Kidney (tissue), 22 donors: ENCODE measurements at places on chromosomes 11 and 22.
A peak's percentile ranks its signal among the peaks of the same experiment; 100 is the strongest.

DNA sequence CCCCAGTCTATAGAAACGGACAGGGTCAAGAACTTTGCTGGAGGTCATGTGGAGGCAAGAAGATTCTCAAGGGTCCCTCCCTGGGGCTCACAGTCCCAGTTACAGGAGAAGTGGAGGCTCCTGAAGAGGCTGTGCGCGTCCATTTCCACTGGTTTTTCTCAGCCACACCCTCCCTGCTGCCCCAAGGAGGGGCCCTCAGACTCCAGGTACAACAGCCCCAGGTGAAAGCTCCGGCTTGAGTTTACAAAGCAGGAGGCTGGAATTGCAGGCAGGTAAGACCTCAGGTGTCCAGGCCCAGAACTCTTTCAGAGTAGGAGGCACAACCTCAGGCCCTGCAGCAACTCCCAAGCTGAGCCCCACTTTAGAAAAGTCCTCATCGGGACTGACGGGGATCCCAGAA lies 3.1 kb downstream of the SHANK2 start:
- H3K36me3 ChIP-seq, result no peaks in the 10 kb centered on the region
- H3K27me3 ChIP-seq, result no peaks in the 10 kb centered on the region
- H3K27ac ChIP-seq, result no peak overlapping the region
- DNase-seq, result no peak
- no peak overlapping the region for H3K4me3 ChIP-seq
- H3K4me1 ChIP-seq, result no peaks in the 10 kb centered on the region

GRCh38 chr11:2997406-2997805 lies 5.3 kb upstream of the NAP1L4 start:
- H3K36me3 ChIP-seq, result peaks cover under 1% of the 10 kb centered on the region
- H3K27ac ChIP-seq, result no peak overlapping the region
- no peaks in the 10 kb centered on the region for H3K27me3 ChIP-seq
- peaks cover 29% of the 10 kb centered on the region for H3K4me1 ChIP-seq

DNA sequence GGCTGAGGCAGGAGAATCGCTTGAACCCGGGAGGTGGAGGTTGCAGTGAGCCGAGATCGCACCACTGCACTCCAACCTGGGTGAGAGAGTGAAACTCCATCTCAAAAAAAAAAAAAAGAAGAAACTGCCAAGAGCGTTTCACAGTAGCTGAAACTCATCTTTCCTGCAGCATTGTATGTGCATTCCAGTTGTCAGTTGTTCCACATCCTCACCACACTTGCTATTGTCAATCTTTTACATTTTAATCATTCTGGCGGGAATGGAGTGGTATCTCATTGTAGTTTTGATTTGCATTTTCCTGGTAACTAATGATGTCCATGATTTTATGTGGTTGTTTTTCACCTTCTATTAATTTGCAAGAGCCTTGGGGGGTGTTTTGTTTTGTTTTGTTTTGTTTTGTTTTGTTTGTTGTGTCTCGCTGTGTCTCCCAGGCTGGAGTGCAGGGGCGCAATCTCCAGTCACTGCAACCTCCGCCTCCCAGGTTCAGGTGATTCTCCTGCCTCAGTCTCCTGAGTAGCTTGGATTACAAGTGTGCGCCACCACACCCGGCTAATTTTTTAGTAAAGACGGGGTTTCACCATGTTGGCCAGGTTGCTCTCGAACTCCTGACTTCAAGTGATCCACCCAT lies 8.1 kb upstream of the GNB1L start:
- no peaks in the 10 kb centered on the region for H3K4me1 ChIP-seq
- no peaks in the 10 kb centered on the region for H3K36me3 ChIP-seq
- no peak overlapping the region for H3K4me3 ChIP-seq
- H3K27ac ChIP-seq, result no peak overlapping the region
- no peak for DNase-seq

GRCh38 chr11:105609832-105610781 lies at the start of gene GRIA4:
Gene GRIA4, plus strand, starts transcription at chr11:105610073. Its CDS starts 925 bp downstream, at chr11:105610998.
- H3K4me3 ChIP-seq, result peak within 1 kb of the TSS; percentile 44
- H3K27me3 ChIP-seq, result peaks cover 19% of the 10 kb centered on the region
- no peaks in the 10 kb centered on the region for H3K4me1 ChIP-seq
- no peaks in the 10 kb centered on the region for H3K36me3 ChIP-seq

- peak; percentile 41 for DNase-seq
- no peak overlapping the region for H3K4me3 ChIP-seq
- no peaks in the 10 kb centered on the region for H3K27me3 ChIP-seq
- H3K36me3 ChIP-seq, result no peaks in the 10 kb centered on the region
These were observed 9.4 kb upstream of the FADD start for GRCh38 chr11:70193411-70194292.

GRCh38 chr11:82907371-82907770 lies 5.8 kb downstream of the DDIAS start:
- no peak overlapping the region for H3K27ac ChIP-seq
- no peaks in the 10 kb centered on the region for H3K27me3 ChIP-seq
- H3K4me3 ChIP-seq, result no peak overlapping the region
- H3K4me1 ChIP-seq, result no peaks in the 10 kb centered on the region
- DNase-seq, result no peak

GRCh38 chr11:75341612-75342011 lies 9.8 kb downstream of the ARRB1 start:
- DNase-seq, result no peak
- H3K27ac ChIP-seq, result peak overlapping the region; percentile 64
- peaks cover 42% of the 10 kb centered on the region for H3K4me1 ChIP-seq
- no peaks in the 10 kb centered on the region for H3K27me3 ChIP-seq
- no peaks in the 10 kb centered on the region for H3K36me3 ChIP-seq
- no peak overlapping the region for H3K4me3 ChIP-seq

- H3K27me3 ChIP-seq, result no peaks in the 10 kb centered on the region
- no peak overlapping the region for H3K4me3 ChIP-seq
- no peak overlapping the region for H3K27ac ChIP-seq
- peaks cover 6% of the 10 kb centered on the region for H3K4me1 ChIP-seq
- no peaks in the 10 kb centered on the region for H3K36me3 ChIP-seq
These were observed 15.8 kb downstream of the EPS8L2 start for GRCh38 chr11:721741-722345.

- DNase-seq, result peak; percentile 73
- peaks cover 3% of the 10 kb centered on the region for H3K36me3 ChIP-seq
- no peaks in the 10 kb centered on the region for H3K27me3 ChIP-seq
- no peaks in the 10 kb centered on the region for H3K4me1 ChIP-seq
- no peak overlapping the region for H3K27ac ChIP-seq
These were observed 29.7 kb downstream of the FAM83F start for GRCh38 chr22:40024201-40025061.

DNA sequence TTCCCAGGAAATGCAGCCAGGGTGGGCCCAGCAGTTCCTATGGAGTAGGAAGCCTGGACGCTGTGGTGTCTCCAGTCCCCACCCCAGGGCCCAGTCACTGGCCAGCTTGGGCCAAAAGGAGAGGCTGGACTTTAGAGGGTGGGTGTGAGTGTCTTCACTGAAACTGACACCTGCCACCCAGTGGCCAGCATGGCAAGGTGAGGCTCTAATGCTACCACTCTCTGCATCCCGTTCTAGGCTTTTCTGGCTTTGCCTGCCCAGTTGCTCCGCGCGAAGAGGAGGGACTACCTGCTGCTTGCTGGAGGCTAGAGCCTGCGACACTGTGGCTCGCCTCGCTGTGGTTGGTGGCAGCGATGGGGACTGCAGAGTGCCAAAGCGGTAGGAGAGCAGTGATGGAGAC lies 35.4 kb downstream of the C22orf42 start:
- no peak overlapping the region for H3K4me3 ChIP-seq
- no peak overlapping the region for H3K27ac ChIP-seq
- no peaks in the 10 kb centered on the region for H3K36me3 ChIP-seq
- no peak for DNase-seq
- no peaks in the 10 kb centered on the region for H3K4me1 ChIP-seq
- no peaks in the 10 kb centered on the region for H3K27me3 ChIP-seq

DNA sequence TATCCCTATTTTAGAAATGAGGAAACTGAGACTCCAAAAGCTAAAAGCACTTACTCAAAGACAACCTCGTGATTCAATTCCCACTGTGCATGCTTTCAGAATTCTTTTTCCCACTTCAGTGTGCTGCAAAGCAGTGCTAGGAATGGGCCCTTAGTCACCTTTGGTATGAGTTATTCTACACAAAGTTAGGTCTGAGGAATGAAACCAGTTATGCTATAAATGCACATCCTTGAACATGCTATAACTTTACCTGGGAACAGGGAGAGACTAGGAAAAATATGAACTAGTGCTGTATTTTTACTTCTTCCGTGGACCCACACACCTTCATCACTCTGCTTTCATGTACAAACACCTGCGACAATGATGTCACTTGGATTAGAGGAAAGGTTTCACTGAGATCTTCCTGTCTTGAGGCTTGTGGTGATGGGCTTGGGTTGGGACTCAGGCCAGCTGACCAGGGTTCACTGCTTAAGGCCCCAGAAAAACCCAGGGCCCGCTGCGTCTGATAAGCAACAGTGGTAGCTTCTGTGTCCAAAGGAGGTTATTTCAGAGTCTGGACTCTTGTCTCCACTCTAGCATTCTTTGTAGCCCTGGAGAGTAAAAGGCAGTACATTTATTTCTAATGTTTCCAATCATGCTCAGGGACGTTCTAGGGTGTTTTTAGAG lies 81.6 kb downstream of the ZC3H12C start:
- H3K36me3 ChIP-seq, result no peaks in the 10 kb centered on the region
- H3K4me3 ChIP-seq, result no peak overlapping the region
- DNase-seq, result no peak
- no peaks in the 10 kb centered on the region for H3K4me1 ChIP-seq
- H3K27ac ChIP-seq, result no peak overlapping the region
- no peaks in the 10 kb centered on the region for H3K27me3 ChIP-seq
